ENCODE measurements at places on chromosomes 2 and 18. TPM values are rescaled to one million over a fixed set of nuclear protein-coding genes. Genes with fewer than 3 reads are reported as not detected.

- no peak for DNase-seq
Measured at GRCh38 chr2:233584210-233584609, 17.6 kb upstream of the USP40 start.

DNA sequence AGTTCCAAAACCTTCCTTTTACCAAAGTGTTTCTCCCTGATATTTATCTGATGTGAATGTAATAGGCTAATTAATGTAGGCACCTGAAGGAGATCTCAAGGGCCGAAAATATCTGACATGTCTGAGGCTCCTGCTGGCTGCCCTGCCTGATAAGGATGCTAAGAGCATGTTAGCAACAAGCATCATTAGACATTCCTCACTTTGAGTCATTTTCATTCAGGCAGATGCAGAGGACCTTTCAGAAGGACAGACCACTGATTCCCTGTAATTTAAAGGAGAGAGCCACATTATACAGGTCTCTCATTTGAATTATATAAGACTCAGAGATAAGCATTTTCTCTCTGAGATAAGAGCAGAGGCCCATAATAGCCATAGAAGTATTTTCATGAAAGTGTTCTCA is 222.4 kb upstream of the NCKAP5 start:
- DNase-seq: no peak

- DNase-seq: no peak
Measured at GRCh38 chr18:36327352-36328316, 30.1 kb downstream of the FHOD3 start.

- no peak for DNase-seq
Measured at GRCh38 chr2:99852956-99853355, 289.4 kb downstream of the AFF3 start.

- DNase-seq: no peak
Measured at GRCh38 chr2:17095340-17095739, 422.9 kb downstream of the RAD51AP2 start.

GRCh38 chr2:200033929-200034328 is 78.5 kb downstream of the MAIP1 start:
- no peak for DNase-seq

GRCh38 chr2:38421274-38422056 is 44.4 kb upstream of the ATL2 start:
- no peak for DNase-seq

DNA sequence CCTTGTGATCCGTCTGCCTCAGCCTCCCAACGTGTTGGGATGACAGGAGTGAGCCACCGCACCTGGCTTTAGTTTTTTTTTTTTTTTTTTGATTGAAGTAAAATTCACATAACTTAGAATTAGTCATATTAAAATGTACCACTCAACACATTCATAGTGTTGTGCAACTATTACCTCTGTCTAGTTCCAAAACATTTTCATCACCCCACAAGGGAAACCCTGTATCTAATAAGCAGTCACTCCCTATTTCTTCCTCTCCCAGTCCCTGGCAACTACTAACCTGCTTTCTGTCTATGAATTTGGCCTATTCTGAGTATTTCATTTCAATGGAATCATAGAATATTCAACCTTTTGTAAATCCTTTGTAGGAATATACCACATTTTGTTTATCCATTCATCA is 123.9 kb upstream of the FAM117B start:
- DNase-seq: no peak

DNA sequence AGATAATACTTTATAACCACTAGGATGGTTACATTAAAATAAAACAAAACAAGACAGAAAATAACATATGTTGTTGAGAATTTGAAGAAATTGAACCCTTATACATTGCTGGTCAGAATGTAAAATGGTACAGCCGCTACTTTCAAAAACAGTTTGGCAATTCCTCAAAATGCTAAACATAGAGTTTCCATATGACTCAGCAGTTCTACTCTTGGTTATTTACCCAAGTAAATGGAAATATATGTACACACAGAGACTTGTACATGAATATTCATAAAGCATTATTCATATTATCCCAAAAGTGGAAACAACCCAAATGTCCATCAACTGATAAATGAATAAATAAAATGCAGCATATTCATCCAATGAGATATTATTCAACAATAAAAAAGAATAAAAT is 92.5 kb upstream of the LRATD1 start:
- DNase-seq: no peak

DNA sequence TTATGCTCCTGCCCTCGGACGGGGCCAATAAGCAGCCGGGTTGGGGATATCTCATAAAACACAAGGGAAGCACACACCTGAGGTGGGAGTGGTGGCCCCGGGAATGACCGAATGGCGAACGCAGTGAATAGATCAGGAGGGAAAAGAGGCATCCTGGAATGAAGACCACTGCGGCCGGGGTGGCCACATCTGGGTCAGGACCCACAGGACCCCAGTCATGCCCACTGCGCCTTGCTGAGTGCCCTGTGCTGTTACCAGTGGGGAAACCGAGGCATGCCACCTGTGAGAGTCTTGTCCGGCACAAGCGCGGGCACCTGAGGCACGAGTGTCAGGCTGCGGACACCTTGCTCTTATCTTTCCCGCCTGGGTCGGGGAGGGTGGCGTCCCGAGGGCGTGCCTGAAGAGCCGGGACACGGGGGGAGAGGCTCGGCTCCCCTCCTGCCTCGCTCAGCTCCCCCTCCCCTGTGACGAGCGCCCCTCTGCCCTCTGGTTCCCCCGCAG is 1.6 kb downstream of the PDCD1 start:
- no peak for DNase-seq

DNA sequence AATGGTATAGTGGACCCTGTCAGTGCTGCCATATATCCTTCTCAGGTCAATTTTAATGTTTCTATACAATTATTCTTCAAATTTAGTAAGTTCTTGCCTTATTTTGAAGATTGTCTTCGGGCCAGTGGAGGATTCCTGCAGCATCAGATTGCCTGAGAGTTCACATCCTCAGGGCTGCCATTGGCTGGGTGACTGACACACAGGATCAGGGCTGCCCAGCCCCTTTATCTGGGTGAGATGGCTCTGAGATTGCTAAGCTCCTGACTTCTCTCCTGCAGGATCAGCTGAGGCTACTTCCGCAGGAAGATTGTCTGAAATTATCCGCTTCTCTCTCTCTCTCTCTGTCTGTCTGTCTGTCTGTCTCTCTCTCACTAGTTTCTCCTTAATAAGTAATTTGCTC is 567.4 kb downstream of the TSN start:
- DNase-seq: no peak

DNA sequence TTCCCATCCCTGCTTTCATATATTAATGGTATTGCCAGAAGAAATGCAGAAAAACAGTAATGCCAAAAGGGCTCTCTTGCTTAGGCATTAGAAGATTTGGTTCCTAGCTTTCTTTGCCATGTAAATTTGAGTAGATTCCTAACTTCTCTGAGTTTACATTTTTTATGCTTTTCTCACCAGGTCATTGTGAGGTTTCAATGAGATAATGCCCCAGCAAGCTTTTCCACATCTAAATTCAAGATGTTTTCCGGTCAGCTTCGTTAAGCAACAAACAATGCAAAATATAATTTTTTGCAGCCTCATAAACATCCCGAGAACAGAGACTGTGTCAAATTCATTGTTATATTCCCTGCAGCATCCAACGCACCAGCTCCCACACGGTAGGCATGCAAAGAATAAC is 44.9 kb downstream of the NCKAP5 start:
- no peak for DNase-seq

DNA sequence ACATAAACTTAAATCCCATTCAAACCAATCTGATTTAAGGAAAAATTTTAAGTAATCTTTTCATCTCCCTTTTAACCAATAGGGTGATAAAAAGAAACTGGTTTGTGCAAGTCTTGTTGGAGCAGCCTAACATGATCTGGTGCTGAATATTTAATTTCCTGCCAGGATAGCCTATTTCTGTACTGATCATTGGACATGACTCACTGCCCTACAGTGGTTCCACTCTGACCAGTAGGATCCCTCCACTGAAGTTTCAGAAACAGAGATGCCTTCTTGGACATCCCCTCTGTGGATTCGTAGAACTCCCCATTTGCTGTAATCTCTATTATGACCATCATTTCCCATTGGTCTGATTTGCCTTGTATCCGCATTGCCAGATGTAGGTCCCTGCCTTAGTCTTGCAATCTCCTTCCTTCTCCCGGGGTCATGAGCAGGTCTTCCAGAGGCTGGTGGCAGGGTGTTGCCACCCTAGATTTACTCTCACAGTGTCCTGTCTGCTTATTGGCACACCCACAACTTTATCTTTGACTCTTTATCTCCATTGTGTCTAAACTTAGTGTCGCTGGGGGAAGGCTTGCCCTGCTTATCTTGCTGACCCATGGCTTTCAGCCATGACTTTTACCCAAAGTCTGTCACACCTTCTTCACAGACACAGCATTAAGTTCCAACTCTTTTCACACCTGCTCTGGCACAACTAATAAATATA is 12.3 kb upstream of the SETBP1 start:
- DNase-seq: no peak

DNA sequence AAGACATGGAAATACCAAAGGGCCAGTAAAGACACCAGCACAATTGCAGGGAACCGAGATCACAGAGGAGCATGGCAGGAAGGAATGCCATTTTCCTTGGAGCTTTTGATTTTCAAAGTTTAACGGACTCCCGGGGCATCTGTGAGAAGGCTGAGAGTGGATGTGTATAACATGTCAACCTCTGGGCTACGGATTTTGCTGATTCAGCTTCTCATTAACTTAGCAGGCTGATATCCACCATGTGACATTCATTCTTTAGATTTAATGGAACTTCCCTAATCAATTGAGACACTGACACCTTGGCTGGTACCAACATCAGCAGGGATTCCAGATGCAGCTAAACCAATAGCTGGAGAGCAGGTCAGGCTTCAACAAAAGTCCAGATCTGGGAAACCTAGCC is 496.6 kb upstream of the SPHKAP start:
- DNase-seq: no peak

DNA sequence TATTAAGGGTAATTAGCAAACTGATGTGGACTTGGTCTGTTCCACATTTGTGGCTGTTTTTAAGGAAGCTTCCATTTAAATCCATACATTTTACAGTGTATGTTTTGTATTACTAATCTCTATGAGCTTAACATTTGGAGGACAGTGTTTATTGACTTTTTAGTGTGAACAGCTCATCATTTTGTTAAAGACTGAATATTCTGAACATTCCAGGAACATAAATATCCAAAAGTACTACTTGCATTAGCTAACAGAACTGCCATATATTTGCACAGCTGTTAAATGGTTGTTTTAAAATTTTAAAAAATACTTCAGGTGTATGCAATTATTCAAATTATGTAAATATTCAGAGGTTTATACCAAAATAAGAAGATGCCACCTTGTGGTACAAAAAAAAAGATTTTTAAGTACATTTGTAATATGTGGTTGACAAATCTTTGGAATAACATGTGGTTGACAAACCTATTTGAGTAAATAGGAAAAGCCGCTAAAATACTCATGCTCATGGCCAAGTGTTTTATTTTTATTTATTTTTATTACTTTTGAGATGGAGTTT is 439.7 kb upstream of the FANCL start:
- DNase-seq: no peak

DNA sequence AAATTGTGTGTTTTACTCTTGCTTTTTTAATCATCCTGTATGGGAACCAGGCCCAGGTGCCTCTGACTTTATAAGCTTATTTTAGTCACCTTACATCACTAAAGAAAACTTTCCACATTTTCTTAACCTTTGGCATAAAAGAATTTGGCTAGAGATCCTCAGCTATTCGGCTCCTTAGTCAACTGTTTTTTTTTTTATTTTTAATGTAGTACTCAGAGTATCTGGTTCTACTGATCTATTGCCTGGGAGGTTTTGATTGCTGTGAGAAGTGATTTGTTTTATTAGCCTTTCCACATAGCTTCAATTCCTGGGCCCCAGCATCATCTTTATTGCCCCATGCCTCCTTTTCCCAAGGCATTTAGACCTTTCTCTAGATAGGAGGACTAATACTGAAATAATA is 121.0 kb downstream of the MYO1B start:
- no peak for DNase-seq

DNA sequence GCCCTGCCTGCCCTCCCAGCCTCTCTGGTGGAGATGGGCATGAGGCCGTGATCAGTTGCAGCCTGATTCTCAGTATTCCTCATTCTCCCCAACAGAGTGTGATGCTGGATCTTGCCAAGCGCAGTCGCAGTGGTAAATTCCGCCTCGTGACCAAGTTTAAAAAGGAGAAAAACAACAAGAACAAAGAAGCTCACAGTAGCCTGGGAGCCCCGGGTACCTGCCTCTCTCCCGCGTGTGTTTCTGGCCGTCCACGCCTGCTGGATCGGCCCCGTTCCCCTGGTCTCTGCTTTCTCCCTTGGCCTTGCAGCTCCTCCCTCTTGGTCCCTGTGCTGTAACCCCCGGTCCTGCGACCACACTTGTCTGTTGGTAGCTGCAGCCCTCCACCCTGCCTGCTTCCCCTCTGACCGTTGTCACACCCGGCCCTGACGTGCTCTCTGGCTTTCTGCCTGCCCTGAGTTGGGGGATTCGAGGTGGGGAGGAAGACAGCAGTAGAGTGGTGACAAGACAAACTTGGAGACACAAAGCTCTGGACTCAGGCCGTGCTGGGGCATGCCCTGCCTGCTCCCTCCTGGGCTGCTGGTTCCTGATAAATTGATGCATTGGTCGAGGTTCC is 99.5 kb downstream of the USP40 start:
- DNase-seq: no peak

DNA sequence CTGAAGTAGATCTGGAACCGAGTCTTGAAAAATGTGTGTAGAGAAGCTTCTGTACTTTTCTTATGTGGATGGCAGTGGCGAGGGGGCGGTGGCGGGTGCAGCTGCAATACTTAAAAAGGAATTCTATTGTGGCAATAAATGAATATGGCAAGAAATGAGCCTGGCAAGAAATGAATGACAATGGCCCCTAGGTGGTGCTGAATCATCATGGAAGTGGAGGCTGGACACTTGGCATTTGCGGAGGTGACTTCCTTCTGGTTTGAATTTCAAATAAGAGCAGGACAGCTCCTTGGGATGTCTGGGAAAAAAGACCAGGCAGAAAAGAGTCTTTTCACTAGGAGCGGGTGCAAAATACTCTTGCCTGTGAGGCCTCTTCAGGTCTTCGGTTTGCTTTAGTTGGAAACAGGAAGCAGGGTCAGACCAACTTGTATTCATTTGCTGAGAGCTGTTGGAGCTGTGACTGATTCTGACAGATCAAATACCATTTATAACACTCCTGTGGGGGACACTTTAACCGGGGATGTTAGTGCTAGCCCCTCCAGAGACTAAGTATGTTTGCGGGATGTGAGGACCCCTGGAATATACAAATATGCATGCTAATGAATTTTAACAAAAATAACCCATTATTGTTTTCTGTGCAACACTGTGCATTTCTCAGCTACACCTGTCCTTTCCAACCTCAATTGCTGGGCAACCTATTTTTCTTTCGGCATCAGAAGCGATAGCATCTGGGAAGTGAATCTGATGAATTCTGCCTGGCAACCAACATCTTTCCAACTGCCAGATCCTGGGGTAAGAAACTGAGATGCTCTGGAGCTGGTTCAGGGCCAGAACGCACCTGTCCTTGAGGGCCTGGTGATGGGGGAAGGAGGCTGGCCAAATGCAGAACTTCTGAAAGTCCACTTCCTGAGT is 35.4 kb downstream of the FASTKD2 start:
- peak; percentile 73 for DNase-seq

The MOGAT1 gene
- polyA plus RNA-seq: 0.10 TPM

The ORC2 gene
- 25.6 TPM for polyA plus RNA-seq

The ITGA4 gene
- 18.4 TPM for polyA plus RNA-seq

The HNMT gene
- polyA plus RNA-seq: 59.5 TPM

The ALPG gene
- not detected for polyA plus RNA-seq

The PJVK gene
- polyA plus RNA-seq: 19.3 TPM

The TANC1 gene
- polyA plus RNA-seq: 50.7 TPM

All from renal pelvis (tissue), 12 donors.